ENCODE measurements at places on chromosomes 3 and 15.
A peak's percentile ranks its signal among the peaks of the same experiment; 100 is the strongest.

- peak; percentile 26 for DNase-seq
Measured at GRCh38 chr3:45582430-45582829, 12.1 kb upstream of the LIMD1 start.

DNA sequence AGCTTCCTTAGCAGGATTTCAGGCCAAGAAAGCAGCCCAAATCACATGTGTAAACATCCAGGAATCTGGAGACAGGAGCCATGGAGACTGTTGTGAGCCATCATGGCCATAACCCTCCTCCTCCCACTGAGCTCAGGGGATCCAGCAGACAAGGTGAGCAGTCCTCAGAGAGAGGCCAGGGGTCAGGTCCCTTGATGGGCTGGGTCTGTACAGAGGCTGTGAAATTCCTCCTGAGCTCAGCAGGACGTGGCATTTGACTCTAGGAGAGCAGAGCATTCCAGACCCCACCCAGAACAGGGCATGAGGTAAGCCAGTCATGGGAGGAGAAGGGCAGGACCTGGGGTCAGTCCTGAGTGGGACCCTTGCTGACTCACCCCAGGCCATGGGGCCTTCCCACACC, 67.0 kb upstream of the ACAN start:
- no peak for DNase-seq

DNA sequence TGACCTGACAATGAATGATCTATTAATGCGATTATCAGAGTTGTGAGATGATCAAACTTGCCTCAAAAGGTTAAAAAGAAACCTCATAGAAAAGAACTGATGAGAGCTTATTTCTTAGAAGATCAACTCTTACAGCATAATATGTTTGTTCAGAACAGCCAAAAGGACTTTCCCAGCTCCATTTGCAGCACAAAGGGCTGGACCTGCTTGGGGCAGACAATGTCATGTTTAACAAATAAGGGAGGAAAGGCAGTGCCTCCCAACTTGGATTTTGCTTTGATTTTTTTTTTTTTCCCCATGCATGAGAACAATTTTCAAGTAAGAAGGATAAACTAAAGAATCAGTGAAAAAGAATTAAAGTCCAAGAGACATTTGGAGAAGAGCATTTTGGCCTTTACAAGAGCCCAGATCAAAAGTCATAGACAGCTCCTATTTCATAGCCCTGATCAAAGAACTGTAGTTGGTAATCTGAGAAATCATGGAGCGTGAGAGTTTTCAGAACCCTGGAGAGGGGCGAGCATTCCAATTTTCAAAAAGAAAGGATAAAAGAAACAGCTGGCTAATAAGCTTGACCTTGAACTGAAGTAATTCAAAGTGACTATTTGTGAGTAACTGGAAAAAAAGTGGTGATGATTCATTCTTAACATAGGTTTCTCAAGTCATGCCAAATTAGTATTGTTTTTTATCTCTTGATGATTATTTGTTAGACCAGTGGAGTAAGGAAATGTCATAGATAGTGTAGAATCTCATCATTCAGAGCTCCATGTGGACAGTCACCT, 136.0 kb upstream of the CFAP20DC start:
- peak; percentile 1 for DNase-seq

GRCh38 chr3:150069633-150070032, 98.9 kb upstream of the PFN2 start:
- DNase-seq = no peak

DNA sequence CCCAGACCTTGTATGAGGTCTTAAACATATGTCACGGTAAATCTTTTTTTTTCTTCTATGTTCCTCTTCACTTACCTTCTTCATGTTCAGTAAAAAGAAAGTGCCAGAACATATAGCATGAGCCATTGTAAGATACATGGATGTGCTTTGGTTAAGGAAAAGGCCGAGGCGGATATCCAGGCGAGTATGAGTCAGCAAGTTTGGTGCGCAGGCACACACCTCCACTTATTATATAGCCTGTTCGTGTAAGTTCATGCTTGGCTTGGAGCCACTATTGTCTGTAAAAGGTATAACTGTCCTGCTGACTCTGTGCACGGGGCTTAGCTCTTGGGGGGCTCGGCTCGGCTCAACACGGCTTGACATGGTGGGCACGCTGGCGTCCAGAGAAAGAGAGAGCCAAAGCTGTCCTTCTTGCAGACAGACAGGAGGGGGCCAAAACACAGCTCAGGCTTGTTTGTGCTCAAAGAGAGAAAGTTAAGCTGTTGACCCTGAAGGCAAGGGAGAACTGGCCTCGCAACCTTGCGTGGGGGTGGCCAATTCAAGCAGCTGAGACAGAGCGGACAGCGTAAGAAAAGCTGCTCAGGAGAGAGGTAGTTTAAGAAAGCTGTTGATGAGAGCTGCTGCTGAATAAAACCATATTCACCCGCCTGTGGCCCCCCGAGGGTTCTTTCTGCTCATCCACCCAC, 251.2 kb downstream of the SLC9A9 start:
- no peak for DNase-seq

- DNase-seq = peak; percentile 30
Measured at GRCh38 chr3:22117751-22118346, 366.8 kb upstream of the ZNF385D start.

- DNase-seq = no peak
Measured at GRCh38 chr15:68278345-68278594, 725 bp downstream of the FEM1B start.

GRCh38 chr3:174659511-174659910, 199.6 kb upstream of the NAALADL2 start:
- no peak for DNase-seq

GRCh38 chr3:123520656-123521055, 64.2 kb downstream of the HACD2 start:
- no peak for DNase-seq

DNA sequence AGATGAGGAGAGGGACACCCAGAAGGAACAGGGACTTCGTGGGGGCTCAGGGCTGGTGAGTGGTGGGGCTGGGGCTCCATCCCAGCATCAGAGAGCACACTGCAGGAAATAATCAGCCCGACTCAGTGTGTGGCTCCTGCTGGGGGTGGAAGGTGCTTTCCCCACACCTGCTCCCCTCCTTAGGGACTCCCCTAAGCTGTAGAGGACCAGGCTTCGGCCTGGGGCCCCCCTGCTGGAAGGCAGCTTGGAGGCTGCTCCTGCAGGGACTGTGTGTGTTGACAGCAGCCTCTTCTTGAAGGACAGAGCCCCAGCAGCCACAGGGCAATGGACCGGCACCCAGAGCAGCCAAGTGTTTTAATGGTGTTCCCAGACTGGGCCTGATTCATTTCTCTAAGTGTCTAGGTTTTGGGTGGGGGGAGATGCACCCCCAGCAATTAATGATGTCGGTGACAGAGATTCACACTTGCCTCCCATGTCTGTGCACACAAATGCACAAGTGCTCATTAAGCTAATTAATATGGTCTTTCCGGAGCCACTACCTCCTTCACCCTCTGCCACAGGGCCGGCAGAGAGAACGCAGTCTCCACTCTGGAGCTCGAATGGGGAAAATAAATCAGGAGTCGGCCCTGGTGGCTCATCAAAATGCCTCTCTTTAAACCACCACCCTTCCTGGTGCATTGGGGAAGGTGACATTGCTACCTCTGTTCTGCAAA, 16.9 kb upstream of the FGD5 start:
- no peak for DNase-seq

GRCh38 chr15:27448986-27449385, 478.0 kb downstream of the GABRG3 start:
- no peak for DNase-seq

- no peak for DNase-seq
Measured at GRCh38 chr15:78329625-78330024, 10.5 kb upstream of the CRABP1 start.

GRCh38 chr3:102132370-102132769, 283.1 kb downstream of the NFKBIZ start:
- no peak for DNase-seq

GRCh38 chr3:125684199-125684598, 88.9 kb upstream of the OSBPL11 start:
- no peak for DNase-seq

GRCh38 chr15:79132770-79133169, 42.2 kb upstream of the RASGRF1 start:
- DNase-seq = no peak
